ENCODE measurements at places on chromosomes 1 and 21. TPM values are rescaled to one million over a fixed set of nuclear protein-coding genes. Genes with fewer than 3 reads are reported as not detected.

Gene ATPAF1
- total RNA-seq = 41.8 TPM

Gene TRIM67
- not detected for total RNA-seq

Gene NGF
- not detected for total RNA-seq

GRCh38 chr1:201185527-201186128, 5.0 kb upstream of the IGFN1 start:
- no peak overlapping the region for H3K27ac ChIP-seq
- H3K4me1 ChIP-seq = no peaks in the 10 kb centered on the region
- no peaks in the 10 kb centered on the region for H3K36me3 ChIP-seq
- DNase-seq = no peak

DNA sequence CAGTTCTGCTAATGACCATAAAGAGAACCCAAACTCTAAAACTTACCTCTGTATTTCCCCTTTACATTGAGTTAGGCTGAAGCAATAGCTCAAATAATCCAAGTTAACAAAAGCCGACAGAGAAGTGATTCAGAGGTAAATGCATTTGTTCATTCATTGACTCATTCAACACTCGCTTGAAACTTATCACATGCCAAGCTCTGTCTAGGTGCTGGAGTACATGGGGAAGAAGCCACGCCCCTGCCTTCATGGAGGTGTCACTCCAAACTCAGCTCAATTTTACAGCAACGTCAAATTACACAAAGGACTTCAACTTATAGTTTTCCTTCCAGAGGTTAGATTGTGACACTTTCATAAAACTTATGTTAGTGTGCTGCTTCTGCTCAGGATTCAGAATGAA, 45.8 kb downstream of the SLC25A24 start:
- H3K27me3 ChIP-seq = no peaks in the 10 kb centered on the region
- no peak for DNase-seq
- no peak overlapping the region for H3K27ac ChIP-seq
- no peaks in the 10 kb centered on the region for H3K4me1 ChIP-seq

DNA sequence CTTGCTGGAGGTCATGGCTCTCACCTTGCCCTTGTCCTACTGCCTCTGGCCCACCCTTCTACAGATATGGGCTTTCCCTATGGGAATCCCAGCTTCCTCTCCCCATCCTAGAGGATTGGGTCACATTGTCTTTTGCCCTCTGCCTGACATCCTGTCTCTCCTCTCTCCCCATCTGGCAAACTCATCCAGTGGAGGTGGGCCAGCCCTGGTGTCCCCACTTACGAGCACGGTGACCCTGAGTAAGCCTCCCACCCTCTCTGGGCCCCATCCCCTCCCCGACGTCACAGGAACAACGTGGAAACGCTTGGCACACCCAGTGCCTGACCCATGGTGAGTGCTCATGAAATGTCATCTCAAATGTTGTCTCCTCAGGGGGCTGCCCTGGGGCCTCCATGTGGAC, 56.1 kb upstream of the ID3 start:
- H3K36me3 ChIP-seq = peaks cover 6% of the 10 kb centered on the region
- peak overlapping the region; percentile 30 for H3K27ac ChIP-seq
- H3K27me3 ChIP-seq = no peaks in the 10 kb centered on the region
- H3K4me1 ChIP-seq = peaks cover 85% of the 10 kb centered on the region

All from activated CD8-positive, alpha-beta T cell treated with anti-CD3 and anti-CD28 coated beads for 36 hours (primary cell).